ENCODE measurements at places on chromosomes 5 and 9.

DNA sequence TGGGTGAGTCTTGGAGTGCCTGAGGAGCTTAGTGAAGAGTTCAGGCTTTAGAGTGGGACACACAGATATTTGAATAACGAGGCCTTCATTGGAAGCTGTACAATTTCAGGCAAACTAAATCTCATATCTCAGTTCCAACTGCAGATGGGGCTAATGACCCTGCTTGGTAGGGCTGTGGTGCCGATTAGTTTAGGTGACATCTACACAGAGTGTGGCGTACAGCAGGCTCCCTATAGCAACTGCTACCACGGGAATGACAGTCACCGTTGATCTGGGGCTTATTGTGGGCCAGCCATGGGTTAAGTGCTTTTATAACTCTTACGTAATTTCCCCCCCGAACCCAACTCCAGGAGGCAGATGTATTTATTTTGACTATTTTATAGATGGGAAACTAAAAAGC is 70.8 kb downstream of the FAT2 start:
- DNase-seq = no peak

DNA sequence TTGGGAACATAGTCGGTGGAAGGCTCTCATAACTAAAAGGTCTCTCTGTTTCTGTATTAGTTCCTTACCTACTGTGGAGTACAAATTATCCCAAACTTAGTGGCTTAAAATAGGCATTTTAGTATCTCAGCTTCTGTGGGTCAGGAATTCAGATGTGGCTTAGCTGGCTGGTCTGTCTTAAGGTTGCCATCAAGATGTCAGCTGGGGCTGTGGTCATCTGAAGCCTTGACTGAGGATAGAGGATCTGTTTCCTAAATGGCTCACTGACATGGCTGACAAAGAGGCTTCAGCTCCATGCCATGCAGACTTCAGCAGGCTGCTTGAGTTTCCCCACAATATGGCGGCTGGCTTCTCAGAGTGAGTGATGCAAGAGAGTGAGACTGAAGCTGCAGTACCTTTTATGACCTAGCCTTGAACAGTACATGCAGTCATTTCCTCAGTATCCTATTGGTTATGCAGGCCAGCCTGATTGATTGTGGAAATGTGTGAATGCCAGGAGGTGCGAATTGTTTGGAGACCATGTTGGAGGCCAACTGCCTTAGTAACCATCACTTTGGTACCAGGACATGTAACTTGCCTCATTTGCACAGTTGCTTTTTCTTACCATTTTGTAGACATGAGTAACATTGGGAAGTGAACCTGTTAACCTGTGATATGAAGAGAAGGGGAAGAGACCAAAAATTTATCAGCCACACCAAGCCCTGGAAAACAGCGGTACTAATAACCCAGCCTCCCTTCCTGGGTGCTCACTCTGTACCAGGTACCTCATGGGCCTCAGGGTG is 152.8 kb upstream of the IER5L start:
- no peak for DNase-seq

DNA sequence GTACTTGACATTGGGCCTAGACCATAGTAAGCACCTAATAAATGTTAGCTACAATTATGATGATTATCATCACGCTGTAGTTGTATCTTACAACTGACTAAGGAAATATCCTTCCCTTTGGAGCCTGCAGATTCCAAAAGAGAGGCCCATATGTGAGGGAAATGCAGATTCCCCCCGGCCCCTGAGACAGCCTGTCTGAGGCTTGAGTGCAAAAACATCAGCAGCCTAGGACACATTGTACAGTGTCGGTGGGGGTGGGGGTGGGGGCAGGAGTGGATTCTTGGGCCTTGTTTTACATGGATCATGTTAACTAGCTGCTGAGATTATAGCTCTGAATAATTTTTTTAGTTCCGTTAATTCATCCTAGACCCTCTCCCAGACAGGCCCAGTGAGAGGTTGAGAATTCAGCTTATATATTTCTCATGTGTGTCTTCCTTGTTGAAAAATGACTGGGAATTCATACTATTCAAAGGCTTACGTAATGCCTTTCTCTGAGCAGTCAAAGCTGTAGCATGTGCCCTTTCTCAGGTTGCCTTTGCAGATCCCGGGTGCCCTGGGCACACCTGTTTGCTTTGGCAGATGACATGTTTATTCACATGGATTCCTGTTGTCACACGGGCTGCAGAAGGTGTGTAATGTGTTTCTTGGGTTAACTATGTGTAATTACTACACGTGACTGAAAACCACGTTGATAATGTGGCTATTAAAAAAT is 262.8 kb downstream of the NR3C1 start:
- DNase-seq = peak; percentile 43

DNA sequence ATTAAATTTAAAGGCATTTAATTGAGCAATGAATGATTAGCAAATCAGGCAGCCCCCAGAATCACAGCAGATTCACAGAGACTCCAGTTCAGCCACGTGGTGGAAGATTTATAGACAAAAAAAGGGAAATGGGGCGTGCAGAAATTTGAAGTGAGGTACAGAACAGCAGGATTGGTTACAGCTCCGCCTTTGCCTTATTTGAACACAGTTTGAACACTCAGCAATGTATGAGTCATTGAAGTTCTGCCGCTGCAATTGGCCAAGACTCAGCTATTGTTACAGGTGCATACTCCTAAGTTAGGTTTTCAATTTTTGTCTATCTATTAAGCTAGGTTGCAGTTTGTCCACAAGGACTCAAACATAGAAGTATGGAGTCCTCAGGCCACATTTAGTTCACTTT is 157.7 kb upstream of the SLC12A2 start:
- peak; percentile 65 for DNase-seq

DNA sequence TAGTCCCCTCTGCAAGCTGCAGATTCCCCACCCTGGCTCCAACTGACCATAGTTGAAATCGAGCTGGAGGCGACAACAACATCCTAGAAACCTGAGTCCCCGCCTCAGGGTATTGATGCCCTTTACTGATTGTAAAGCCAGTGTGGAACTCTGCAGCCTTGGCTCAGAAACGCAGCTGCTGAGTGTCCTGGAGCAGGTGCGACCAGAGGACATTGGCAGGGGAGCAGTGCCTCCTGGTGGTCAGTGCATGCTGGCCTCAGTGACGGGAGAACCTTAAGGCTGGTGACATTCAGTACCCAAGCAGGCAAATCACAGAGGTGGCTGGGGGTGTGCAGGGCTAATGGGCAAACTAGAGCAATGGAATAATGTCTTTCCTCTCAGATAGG is 20.4 kb upstream of the ZNF354B start:
- peak; percentile 27 for DNase-seq

DNA sequence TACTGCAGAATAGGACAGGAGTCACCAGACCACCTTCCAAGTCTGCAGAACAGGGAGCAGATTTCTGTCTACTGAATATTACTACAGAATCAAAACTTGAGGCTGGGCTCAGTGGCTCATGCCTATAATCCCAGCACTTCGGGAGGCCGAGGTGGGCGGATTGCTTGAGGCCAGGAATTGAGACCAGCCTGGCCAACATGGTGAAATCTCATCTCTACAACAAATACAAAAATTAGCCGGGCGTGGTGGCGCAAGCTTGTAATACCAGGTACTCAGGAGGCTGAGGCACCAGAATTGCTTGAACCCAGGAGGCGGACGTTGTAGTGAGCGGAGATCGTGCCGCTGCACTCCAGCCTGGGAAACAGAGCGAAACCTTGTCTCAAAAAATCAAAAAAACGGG is 710.8 kb upstream of the WWC1 start:
- DNase-seq = no peak

GRCh38 chr9:104905153-104905901 is 22.6 kb downstream of the ABCA1 start:
- DNase-seq = no peak

DNA sequence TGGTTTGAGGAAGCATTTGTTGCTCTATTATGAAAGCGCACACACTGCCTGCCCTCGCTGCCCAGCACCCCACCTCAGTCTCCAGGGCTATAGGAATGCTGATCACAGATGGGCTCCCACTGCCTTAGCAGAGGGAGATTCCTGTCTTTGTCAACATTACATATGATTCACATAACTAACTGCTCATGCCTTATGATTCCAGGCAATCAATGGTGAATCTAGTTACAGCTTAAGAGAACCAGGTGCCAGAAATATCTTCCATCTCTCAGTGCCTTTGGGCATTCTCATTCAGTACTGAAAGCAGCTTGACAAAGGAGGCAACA is 458.9 kb upstream of the C9orf72 start:
- no peak for DNase-seq

All from Calu3 (cell line).